ENCODE measurements at places on chromosomes 3 and 15.

DNA sequence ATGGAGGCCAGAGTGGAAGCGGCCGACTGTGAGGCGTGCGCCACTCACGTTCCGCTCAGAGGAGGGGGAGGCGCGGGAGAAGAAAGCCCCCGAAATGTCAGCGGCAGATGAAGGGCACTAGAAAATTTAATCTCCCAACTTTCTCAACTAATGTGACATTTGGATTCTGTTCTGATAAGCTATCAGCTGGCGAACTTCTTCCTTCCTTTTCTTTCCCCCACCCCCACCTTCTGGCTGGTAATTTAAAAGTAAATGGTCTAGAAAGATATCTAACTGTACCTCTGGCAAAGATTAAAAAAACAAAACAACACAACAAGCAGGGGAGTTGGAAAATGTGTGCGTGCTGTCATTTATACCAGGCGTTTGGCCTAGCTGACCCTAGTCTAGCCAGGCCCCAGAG lies 26.4 kb upstream of the TMEM115 start:
- DNase-seq = no peak

- no peak for DNase-seq
Measured at GRCh38 chr3:55704521-55704920, 217.4 kb upstream of the WNT5A start.

DNA sequence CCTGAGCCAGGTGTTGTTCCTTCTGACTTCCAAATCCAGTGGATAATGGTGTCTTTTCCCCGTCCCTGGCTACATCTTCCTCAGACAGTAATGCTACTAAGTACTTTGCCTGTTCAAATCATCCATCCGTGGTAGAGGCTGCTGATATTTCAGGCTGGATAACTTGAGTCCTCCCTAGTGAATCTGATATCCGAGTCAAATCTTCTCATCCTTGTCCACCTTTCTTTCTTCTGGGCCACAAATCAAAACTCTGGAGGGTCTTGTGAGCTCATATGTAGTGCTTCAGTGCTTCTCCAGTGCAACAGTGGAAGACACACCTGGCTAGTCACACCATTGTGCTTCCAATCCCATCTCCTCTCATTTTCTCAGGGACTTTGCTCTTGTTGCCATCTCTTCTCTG lies 11.2 kb downstream of the SH3GL3 start:
- no peak for DNase-seq

GRCh38 chr15:72813345-72814004 lies 29.9 kb upstream of the ADPGK start:
- DNase-seq = no peak

- DNase-seq = peak; percentile 30
Measured at GRCh38 chr3:40971191-40972168, 227.8 kb upstream of the CTNNB1 start.

DNA sequence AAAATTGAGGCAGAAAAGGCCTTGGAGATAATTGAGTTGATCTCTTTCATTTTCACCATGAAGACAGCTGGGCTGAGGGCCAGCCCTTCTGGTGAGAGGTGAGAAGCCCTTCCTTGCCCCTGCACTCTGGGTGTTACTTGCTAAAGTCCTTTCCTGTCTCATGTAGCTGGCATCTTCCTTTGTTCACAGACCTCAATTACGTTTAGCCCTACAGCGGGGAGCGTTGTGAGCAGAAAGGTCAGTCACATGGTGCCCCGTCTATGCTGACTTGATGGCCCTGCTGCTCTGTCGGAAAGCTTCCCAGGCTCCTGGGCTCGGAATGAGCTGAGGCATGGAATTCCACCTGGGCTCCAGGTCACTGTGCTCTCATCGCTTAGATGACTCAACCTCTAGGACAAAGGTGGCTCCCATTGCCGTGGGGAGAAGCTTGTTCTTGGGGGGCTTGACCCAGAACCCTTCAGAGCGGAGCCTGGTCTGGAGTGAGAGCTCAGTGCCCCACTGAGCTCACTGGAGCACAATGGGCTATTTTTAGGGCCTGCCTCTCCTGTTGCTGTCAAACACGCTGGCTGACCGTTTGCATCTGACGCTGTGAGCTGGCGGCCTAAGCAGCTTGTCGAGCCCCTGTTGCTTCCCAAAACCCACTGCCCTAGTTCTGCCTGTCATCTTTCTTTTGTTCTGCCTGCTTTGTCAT lies 47.0 kb downstream of the RPLP1 start:
- no peak for DNase-seq

- DNase-seq = no peak
Measured at GRCh38 chr3:43521941-43522340, 99.9 kb downstream of the ANO10 start.

DNA sequence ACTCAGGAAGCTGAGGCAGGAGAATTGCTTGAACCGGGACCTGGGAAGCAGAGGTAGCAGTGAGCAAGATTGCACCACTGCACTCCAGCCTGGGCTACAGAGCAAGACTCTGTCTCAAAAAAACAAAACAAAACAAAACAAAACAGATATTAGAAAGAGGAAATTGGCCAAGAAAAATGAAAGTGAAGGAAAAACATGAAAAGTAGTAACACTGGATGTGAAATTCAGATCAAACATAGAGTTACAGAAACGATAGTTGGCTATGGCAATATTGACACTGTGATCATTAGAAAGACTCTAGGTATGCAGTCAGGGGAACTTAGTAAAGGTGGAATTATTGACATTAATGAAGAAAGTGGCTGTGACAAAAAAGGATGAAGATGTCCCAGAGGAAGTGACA lies 13.2 kb upstream of the TIPARP start:
- DNase-seq = no peak

GRCh38 chr3:49476563-49476962 lies 6.5 kb downstream of the DAG1 start:
- DNase-seq = no peak

DNA sequence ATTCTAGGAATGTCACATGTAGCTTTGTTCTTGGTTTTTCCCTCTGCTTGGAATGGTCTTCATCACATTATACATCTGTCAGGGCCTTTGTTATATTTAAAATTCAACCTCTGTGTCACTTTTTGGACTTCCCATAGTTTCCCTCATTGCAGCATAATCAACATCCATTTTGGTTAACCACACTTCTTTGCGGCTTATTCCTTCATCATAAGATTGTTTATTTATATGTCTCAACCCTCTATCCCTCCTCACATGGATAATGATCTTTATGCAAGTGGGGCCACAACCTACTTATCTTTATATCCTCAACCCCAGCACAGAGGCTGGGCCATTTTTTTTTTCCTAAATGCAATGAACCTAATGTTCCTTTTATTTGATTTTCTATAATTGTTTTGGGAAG lies 260.0 kb upstream of the THBS1 start:
- no peak for DNase-seq

- DNase-seq = no peak
Measured at GRCh38 chr15:51706926-51707608, 25.8 kb downstream of the SCG3 start.

- no peak for DNase-seq
Measured at GRCh38 chr15:63922261-63922904, 88.6 kb upstream of the HERC1 start.

DNA sequence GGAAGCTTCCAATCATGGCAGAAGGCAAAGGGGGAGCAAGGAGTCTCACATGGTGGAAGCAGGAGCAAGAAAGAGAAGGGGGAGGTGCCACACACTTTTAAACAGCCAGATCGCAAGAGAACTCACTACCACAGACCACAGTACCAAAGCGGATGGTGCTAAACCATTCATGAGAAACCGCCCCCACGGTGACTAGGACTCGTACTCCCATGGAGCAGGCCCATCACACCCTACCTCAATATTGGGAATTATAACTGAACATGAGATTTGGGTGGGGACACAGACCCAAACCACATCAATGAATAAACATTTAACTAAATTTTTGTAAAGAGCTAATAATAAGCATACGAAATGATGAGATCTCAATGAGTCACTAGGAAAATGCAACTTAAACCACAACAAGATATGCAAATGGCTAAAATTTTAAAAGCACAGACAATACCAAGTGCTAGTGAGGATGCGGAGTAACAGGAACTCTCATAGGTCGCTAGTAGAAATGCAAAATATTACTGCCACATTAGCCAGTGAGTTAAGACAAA lies 10.0 kb downstream of the MRPS25 start:
- no peak for DNase-seq

- DNase-seq = no peak
Measured at GRCh38 chr15:95880630-95881029, 449.9 kb upstream of the NR2F2 start.

Data from NCI-H510A (cell line).